ENCODE measurements at places on chromosomes 3 and 15.

DNA sequence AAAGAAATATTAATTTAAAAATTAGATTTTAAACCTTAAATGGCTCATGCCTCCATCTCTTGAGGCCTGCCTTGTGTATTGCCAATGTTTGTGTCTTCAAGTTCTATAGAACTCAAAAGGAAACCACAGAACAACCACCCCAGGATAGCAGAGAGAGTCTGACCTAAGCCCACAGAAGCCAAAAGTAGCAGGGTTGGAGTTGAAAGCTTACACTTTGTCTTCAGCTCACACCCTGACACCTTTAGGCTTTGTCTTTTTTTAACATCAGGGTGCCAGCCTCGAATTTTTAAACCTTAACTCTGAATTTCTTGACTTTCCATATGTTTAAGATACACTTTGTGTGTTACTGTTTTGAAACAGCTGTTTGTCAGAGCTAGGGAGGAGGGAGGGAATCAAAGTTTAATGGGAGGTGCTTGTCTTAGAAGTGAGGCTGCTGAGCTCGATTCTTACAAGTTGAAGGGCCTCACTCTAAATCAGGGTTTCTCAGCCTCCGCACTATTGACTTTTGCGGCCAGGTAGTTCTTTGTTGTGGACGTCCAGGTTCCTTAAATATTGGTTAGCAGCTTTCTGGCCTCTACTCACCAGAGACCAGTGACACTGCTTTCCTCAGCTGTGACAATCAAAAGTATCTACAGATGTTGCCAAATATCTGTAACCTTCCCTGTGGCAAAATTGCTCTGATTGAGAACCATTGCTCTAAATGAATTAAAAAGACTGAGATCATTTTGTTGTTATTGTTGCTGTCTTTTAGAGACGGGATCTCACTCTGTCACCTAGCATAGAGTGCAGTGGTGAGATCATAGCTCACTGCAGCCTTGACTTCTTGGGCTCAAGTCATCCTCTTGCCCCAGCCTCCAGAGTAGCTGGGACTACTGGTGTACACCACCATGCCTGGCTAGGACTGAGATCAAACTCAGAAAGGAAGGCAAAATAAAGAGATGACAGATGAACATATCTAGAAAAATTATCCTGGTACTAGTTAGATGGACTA, 139.2 kb upstream of the EOMES start:
- DNase-seq: no peak

DNA sequence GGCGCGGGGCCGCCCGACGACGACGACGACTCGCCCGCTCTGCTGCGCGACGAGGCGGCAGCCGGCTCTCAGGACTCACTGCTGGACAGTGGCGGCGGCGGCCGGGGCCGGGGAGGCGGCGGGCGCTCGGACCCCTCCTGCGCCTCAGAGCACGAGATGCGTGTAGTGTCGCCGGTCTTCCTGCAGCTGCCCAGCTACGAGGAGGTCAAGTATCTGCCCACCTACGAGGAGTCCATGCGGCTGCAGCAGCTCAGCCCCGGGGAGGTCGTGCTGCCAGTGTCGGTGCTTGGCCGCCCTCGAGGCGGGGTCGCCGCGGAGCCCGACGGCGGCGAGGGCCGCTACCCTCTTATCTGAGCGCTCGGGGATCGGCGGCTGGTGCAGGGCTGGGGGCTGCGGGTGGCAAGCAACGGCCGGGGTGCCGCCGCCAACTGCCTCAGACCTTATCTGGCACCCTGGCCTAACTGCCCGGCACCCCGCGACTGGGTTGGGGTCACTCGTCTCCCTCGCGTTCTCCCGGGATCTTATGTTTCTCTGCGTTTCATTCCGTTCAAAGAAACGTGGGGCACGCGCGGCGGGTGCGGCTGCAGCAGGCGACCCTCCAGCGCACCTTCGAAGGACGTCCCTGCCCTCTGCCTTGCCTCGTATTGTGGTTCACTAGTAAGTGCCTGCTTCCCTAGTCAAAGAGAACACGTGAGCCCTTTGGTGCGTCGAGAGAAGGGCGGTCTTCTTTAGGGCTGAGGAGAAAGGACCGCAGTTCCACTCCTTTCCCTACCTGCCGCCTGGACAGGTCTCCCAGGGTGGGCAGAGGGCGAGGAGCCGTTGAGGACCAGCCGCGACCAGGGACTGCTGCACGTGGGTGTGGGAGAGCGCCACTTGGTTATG, 1.0 kb downstream of the C3orf80 start:
- DNase-seq: no peak

DNA sequence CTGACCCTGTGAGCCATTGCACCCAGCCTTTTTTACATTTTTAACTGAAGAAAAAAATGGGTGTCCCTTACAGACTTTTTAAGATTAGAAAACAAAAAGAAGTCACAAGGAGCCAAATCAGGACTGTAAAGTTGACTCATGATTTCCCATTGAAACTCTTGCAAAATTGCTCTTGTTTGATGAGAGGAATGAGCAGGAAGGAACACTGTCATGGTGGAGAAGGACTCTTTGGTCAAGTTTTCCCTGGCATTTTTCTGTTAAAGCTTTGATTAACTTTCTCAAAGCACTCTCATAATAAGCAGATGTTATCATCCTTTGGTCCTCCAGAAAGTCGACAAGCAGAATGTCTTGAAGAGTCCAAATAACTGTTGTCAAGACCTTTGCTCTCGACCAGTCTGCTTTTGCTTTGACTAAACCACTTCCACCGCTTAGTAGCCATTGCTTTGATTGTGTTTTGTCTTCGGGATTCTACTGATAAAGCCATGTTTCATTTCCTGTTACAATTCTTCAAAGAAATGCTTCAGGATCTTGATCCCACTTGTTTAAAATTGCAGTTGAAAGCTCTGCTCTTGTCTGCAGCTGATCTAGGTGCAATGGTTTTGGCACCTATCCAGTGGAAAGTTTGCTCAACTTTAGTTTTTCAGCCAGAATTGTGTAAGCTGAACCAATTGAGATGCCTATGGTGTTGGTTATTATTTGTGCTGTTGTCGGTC, 369.4 kb downstream of the MAGI1 start:
- no peak for DNase-seq

DNA sequence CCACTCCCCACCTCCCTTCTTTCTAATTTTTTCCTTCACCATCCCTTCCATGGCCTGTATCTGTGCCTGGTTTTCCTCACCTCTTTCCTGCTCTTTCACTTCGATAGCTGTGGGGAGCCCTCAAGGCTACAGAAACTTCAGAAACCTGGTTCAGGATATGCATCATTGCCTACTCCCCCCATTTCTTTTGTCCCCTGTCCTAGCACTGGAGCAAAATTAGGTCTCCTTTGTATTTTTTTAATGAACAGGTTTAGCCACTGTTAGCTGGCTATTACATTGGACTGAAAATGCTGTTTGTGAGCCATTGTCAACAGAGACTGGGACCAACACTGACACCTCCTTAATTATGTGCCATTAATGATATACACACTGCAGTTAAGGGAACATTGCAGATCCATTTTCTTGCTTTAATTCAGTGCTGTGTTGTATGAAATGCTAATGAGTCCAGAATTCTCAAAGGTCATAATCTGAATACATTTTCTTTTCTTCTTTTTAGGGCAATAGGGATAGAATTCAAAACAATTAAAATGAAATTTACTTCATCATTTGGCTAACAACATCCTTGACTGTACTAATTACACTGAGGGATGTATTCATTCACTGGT, 138.6 kb downstream of the PDCD6IP start:
- no peak for DNase-seq

DNA sequence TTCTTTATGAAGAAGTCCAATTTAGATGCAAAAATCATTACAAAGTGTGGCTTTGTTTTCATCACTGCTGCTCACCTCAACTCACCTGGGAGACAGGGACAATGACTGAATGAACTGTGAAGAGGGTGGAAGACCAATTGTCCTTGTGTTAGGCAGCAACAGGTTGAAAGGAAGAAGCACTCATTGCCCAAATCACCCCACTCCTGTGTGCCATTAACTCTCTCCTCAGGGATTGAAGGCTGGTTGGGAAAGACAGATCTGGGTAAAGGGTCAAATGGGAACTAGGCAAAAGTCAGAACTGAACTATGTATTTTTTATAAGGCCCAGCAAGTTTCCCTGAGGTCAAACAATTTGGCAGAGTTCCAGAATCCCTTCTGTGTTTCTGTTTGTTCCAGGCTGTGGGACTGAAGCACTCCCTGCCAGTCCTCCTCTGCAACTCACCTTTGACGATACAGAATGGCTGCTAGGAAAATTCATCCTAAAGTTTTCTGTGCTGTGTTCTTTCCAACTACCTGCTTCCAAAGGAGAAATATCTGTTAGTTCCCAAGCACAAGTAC, 68.6 kb upstream of the CCDC39 start:
- no peak for DNase-seq

GRCh38 chr3:149605902-149606301, 51.9 kb downstream of the WWTR1 start:
- no peak for DNase-seq

- DNase-seq: no peak
Measured at GRCh38 chr15:47296881-47297280, 420.4 kb upstream of the SEMA6D start.
